ENCODE measurements at places on chromosomes 2 and 18. TPM values are rescaled to one million over a fixed set of nuclear protein-coding genes. Genes with fewer than 3 reads are reported as not detected.

DNA sequence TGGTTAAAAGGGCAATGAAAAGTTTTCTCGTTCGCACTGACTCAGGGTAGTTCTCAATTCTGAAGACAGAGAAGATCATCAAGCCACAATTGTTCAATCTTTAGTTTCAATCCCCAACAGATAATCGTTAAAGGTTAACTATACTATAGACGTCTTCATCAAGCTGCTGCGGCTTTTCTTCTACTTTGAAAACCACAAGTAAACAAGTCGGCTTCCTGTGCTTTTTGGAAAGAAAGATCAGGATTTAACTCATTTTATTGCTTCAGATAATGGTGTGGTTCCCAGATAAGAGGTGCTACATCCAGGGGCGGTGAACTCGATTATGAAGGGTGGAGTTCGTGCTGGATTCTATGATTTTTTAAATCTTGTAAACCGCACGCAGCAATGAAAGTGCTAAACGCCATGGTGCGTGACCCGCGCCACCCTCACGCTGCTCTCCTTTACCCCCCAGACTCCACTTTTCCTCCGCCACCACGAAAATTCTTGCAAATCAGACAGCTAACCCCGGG is 545 bp upstream of the CDCA7 start:
- H3K4me1 ChIP-seq = peaks cover 12% of the 10 kb centered on the region
- no peaks in the 10 kb centered on the region for H3K27me3 ChIP-seq
- no peak for DNase-seq

DNA sequence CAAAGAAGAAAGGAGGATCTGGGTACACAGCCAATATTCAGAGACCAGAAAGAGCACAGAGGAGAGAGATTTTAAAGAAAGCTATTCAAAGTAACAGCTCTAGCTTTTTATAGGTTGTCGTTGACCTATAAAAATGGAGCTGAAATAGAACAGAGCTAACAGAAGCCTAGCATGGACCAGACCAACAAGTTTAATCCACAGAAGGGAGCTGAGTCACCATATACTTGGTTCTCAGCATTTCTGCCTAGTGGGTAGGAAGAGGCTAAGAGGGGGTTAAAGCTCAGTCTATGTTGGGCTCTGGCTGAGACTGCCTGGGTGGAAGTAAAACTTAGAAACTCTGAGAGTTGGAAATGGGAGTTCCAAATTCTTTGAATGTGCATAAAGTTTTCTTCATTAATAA is 678.0 kb upstream of the CDH2 start:
- H3K27ac ChIP-seq = no peak overlapping the region
- no peaks in the 10 kb centered on the region for H3K27me3 ChIP-seq
- no peak overlapping the region for H3K4me3 ChIP-seq
- no peaks in the 10 kb centered on the region for H3K36me3 ChIP-seq

DNA sequence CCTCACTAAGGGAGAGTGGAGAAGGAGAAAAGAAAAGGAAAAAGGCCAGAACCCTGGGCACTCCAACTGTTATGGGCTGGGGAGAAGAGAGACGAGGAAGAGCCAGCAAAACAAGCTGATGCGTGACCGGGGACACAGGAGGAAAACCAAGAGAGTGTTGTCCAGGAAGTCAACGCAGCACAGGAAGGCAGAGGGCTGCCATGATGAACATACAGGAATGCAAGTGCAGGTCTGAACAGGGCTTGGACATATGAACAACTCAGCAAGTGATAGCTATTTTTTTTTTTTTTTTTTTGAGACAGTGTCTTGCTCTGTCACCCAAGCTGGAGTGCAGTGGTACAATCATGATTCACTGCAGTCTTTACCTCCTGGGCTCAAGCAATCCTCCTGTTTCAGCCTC is 28.4 kb downstream of the SIX3 start:
- H3K27ac ChIP-seq = no peak overlapping the region
- no peak overlapping the region for H3K4me3 ChIP-seq
- H3K36me3 ChIP-seq = no peaks in the 10 kb centered on the region

- no peak for DNase-seq
- H3K27me3 ChIP-seq = no peaks in the 10 kb centered on the region
- no peak overlapping the region for H3K27ac ChIP-seq
- H3K4me3 ChIP-seq = no peak overlapping the region
- H3K36me3 ChIP-seq = no peaks in the 10 kb centered on the region
Observed at GRCh38 chr2:64675860-64676259, 22.1 kb upstream of the SERTAD2 start.

DNA sequence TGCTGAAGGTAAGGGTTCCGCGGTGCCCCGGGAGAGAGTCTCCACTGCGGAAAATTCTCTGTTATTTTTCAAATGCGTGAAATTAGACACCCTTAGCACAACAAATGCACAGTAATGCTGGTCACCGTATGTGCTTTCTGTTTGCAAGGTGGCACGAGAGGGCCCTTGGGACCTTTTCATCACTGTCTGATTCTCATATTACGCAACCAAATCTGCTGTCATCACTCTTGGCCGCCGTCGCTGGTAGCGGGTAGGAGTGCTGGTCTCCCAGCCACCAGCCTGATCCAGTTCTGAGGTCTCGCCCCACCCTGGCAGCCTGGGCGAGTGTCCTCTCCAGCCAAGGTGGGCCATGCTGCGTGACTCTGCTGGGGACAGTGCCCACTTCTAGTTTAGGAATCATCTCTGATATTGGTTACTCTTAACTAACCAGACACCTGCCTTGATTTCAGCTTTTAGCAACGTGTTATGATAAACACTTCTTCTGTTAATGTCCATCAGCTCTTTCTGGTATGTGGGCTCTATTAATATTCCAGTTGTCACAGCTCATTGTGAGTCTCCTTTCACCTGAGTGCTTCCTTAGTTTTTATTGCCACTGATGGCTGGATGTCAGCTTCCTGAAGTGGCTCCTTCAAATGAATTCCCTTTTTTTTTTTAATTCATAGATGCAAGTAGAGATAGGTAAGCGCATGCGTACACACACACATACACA is 199.4 kb downstream of the GBX2 start:
- H3K36me3 ChIP-seq = peaks cover 7% of the 10 kb centered on the region
- H3K27ac ChIP-seq = no peak overlapping the region
- no peak for DNase-seq
- H3K4me1 ChIP-seq = no peaks in the 10 kb centered on the region

SIGLEC15 gene
- 0.54 TPM for total RNA-seq

GRCh38 chr2:96916156-96916630 is 46.3 kb upstream of the SEMA4C start:
- DNase-seq = no peak
- H3K27me3 ChIP-seq = no peaks in the 10 kb centered on the region
- no peaks in the 10 kb centered on the region for H3K36me3 ChIP-seq
- no peak overlapping the region for H3K4me3 ChIP-seq

DNA sequence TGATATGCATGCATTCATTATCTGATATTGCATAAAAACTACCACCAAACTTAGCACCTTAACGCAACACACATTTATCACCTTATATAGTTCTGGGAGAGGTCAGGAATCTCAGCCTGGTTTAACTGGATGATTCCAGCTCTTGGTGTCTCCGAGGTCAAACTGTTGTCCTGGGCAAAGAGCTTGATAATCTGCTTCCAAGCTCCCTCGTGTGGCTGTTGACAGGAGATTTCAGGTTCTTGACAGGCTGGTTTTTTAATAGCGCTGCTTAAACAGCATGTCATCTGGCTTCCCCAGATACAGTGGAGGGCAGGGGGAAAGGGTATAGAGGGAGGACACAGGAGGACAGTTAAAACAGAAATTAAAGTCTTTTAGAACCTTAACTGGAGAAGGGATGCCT is 785.0 kb downstream of the CNTNAP5 start:
- H3K4me1 ChIP-seq = no peaks in the 10 kb centered on the region
- H3K36me3 ChIP-seq = no peaks in the 10 kb centered on the region
- no peak for DNase-seq
- no peaks in the 10 kb centered on the region for H3K27me3 ChIP-seq

DNA sequence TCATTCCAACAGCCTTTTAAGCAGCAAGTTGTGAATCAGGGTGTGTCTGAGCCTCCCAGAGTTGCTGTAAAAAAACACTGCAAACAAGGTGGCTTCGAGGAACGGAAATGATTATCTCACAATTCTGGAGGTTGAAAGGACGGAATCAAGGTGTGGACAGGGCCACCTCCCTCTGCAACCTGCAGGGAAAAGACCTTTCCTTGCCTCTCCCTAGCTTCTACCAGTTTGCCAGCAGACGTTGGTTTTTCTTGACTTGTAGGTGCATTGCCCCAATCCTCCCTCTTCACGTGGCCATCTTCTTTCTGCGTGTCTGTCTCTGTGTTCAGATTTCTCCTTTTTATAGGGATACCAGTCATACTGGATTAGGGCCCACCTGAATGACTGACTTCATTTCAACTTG is 24.8 kb upstream of the TMEM131 start:
- no peak overlapping the region for H3K4me3 ChIP-seq
- no peaks in the 10 kb centered on the region for H3K4me1 ChIP-seq
- H3K27ac ChIP-seq = no peak overlapping the region
- no peak for DNase-seq

ETAA1 gene
- 19.2 TPM for total RNA-seq

B4GALT6 gene
- total RNA-seq = 0.95 TPM

- no peaks in the 10 kb centered on the region for H3K4me1 ChIP-seq
- H3K27ac ChIP-seq = no peak overlapping the region
- H3K36me3 ChIP-seq = no peaks in the 10 kb centered on the region
- H3K27me3 ChIP-seq = no peaks in the 10 kb centered on the region
Observed at GRCh38 chr2:22798386-22798785, 586.6 kb upstream of the KLHL29 start.

- H3K27ac ChIP-seq = no peak overlapping the region
- H3K4me1 ChIP-seq = no peaks in the 10 kb centered on the region
- DNase-seq = no peak
- no peak overlapping the region for H3K4me3 ChIP-seq
- no peaks in the 10 kb centered on the region for H3K27me3 ChIP-seq
Observed at GRCh38 chr2:126642031-126642430, 13.9 kb upstream of the GYPC start.

DNA sequence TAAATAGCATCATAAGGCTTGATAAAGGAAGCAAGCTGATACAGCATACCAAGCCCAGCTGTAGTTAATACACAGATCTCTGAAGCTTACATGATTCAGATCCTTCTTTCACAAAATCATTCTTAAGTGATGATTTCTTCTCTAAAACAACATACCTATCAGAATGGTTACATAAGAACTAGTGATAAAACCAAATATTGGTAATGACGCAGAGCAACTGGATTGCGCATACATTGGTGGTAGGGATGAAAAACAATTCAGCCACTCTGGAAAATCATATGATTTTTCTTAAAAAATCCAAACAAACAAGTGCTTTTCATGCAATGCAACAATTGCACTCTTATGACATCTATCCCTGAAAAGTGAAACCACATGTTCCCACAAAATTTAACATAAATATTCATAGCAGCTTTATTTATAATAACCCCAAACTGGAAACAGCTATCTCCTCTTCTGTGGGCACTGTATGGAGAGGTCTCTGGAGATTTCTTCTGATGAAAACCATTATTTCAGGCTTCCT is 153.6 kb upstream of the DSEL start:
- H3K27me3 ChIP-seq = no peaks in the 10 kb centered on the region
- H3K4me3 ChIP-seq = no peak overlapping the region
- H3K4me1 ChIP-seq = peaks cover 3% of the 10 kb centered on the region
- H3K27ac ChIP-seq = no peak overlapping the region
- no peak for DNase-seq

FN1 gene
- 8,882 TPM for total RNA-seq

RBKS gene
- 5.0 TPM for total RNA-seq

GRCh38 chr2:234733093-234733489 is 218.7 kb upstream of the SH3BP4 start:
- no peaks in the 10 kb centered on the region for H3K4me1 ChIP-seq
- no peak overlapping the region for H3K4me3 ChIP-seq
- H3K27me3 ChIP-seq = no peaks in the 10 kb centered on the region
- DNase-seq = no peak
- H3K36me3 ChIP-seq = no peaks in the 10 kb centered on the region

CGREF1 gene
- 18.8 TPM for total RNA-seq

PLCD4 gene
- total RNA-seq = 1.6 TPM

CROCC2 gene
- total RNA-seq = not detected

DSG2 gene
- 0.81 TPM for total RNA-seq

STARD6 gene
- total RNA-seq = not detected

DNA sequence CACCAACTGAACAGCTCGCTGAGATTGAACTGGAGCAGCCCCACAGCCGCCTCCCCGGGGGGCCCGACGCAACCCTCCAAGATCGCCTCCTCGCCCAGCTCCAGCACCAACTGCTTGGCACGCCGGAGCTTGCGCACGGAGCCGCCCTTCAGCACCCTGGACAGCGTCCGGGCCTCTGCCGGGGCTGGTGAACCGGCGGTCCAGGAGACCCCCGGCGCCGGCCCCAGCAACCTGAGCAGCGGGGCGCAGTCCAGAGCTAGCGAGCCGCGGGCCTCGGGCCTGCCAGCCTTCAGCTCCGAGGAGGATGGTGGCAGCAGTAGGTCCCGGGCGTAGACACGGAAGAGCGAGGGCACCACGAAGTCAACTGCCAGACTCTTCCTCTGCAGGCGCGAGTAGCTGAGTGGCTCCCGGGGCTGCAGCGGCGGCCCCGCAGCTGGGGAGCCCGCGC is 1.2 kb downstream of the ALK start:
- H3K36me3 ChIP-seq = no peaks in the 10 kb centered on the region
- H3K27ac ChIP-seq = no peak overlapping the region
- peaks cover 8% of the 10 kb centered on the region for H3K27me3 ChIP-seq
- H3K4me3 ChIP-seq = peak overlapping the region; percentile 64

Data from thoracic aorta (tissue), 2 donors.